MG63 (cell line): ENCODE measurements at places on chromosomes 11 and 22.

GRCh38 chr11:134235399-134235798 lies 10.9 kb downstream of the VPS26B start:
- DNase-seq: no peak

DNA sequence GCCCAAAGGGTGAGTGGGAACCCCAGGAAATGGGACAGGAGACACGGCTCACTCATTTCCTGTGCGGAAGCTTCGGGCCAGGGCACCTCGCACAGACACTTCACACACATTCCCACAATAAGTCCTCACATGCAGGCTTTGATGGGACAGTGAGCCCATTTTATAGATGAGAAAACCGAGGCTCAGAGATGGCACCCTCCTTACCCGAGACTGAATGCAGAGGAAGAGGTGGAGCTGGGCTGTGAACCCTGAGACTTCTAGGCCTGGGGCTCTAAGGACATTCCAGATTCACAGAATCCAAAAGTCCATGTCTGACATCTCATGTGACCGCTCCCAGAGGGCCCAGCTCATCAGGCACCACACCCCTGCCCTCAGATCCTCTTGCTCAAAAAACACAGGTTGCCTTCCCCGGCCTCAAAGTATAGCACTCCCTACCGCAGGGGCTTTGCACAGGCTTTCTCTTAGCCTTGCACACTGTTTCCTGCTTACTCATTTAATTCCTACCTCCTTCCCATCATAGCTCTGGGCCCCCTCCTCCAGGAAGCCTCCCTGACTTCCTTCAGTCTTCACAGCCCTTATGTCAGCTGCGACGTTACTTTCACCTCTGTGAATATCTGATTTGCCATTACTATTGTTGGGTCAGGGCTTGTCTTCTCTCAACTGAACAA lies 57.1 kb upstream of the TCF20 start:
- no peak for DNase-seq

GRCh38 chr11:17531636-17532113 lies 12.5 kb downstream of the USH1C start:
- DNase-seq: peak; percentile 50

DNA sequence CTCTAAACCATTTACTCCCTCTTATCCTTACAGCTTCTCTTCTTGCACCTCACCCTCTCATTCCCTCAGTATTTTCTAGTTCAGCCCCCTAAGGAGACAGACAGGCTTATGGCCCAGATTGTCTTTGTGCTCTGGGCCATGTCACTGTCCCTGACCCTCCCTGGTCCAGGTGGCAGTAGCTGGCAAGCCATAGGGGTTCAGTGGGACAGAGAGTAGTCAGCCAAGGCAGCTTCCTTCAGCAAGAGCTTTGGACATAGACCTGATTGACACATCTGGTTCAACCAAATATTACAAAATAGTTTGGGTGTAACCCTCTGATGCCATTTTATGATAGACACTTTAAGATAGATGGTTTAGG lies 53.9 kb downstream of the NCAM1 start:
- DNase-seq: no peak

- no peak for DNase-seq
Observed at GRCh38 chr11:73399159-73399590, 23.0 kb downstream of the RELT start.

GRCh38 chr22:31945443-31945855 lies 1.1 kb downstream of the YWHAH start:
- no peak for DNase-seq

DNA sequence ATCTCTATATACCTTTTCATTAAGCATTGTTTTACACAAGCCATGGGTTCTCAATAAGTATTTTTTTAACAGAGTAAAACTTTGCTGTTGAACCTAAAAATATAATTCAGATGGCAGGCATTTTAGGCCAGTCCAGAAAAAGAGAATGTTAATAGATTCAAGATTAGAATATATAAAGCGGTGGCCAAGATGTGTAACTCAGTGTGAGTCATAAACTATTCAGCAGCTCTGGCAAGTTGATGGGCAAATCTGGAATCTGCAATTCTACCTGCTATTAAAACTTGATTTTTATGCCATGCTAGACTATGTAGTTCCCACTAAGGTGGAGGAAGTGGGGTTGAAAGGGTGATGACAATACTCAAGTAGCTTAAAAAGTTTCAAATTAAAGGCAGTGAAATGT lies 45.4 kb downstream of the CASP12 start:
- DNase-seq: no peak

DNA sequence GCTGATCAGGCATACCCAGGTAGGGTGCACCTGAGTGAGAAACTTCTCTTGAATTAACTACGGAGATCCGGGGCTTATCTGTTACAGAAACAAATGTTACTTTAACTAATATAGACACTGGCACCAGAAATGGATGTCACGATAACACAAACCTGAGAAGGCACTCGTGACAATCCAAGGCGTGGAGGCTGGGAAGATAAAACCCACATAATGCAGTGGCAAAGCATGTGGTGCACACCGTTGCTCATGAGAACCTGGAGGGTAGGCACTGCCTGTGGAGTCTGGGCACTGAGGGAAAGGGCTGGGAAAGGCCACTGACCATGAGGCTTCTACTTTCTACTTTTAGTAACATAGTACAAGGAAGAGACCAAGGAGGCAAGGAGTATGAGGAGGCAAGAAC lies 22.6 kb downstream of the SLC22A12 start:
- DNase-seq: no peak

DNA sequence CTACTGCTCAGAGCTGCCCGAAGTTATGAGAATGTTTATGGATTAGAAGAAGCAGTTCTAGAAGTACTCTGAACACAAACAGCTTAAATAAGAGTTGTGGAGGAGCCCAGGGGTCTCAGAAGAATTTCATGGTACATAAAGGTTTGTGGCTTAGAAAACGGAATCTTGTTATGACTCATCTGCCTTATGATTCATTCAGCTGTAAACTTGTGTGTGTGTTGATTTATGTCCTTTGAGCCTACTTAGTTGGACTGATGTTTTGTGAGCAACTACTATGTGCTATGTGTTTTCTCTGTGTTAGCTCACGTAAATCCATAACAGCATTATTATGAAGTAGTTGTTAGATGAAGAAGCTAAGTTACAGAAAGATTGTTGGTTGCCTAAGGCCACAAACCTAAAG lies 203.7 kb downstream of the PGR start:
- no peak for DNase-seq

DNA sequence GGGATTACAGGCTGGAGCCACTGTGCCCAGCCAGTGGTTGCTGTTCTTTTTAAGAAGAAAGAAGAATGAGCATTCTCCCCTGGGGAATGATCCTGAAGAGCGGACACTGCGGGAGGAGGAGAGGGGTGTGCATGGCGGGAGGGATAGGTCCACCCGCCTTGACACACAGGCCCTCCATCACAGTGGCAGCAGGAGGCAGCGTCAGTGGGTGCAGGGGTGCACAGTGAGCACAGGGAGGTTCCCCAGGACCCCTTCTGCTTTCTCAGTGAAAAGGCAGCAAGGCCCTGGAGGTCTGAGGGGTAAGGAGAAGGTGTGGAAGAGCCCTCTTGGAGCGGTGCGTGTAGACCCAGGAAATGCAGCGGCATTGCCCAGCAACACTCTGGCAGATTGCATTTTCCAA lies 28.9 kb upstream of the CBX7 start:
- DNase-seq: no peak

DNA sequence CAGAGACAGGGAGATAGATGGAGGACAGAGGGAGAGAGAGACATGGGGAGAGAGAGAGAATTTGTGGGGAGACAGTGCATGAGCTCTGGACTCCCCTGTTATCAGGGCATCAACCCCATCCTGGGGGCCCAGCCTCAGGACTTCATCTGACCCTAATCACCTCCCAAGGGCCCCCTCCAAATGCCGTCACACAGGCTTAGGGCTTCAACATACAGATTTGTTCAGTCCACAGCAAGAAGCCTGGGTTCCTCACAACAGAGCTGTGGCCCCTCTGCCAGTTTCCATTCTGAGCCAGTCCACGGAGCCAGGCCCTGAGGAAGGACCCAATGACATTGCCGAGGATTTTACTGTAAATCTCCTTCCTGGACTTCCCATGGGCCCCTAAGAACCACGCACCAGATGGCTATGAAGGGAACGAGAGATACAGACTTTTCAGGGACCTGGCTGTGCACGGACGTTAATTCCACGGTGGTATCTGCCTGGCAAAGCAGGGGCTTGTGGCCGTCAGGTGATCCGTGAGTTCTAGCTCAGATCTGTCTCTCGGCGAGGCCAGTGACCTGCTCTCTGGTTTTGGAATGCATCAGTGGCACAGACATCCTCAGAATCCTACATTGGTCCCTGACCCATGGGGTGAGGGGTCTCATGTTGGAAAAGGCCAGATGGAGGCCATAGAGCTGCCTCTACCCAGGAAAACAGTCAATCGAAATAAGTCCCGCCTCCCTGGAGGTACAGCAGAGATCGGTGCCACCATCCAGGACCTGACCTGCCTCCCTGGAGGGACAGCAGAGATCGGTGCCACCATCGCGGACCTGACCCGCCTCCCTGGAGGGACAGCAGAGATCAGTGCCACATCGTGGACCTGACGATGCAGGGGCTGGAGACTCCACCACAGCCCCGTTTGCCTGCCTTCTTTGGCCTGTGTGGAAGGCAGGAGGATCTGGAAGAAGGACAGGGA lies 8.7 kb upstream of the B4GALNT4 start:
- DNase-seq: no peak

- peak; percentile 24 for DNase-seq
Observed at GRCh38 chr22:24875862-24876506, 70.0 kb downstream of the SGSM1 start.

- no peak for DNase-seq
Observed at GRCh38 chr11:69657456-69657910, 16.5 kb downstream of the CCND1 start.

DNA sequence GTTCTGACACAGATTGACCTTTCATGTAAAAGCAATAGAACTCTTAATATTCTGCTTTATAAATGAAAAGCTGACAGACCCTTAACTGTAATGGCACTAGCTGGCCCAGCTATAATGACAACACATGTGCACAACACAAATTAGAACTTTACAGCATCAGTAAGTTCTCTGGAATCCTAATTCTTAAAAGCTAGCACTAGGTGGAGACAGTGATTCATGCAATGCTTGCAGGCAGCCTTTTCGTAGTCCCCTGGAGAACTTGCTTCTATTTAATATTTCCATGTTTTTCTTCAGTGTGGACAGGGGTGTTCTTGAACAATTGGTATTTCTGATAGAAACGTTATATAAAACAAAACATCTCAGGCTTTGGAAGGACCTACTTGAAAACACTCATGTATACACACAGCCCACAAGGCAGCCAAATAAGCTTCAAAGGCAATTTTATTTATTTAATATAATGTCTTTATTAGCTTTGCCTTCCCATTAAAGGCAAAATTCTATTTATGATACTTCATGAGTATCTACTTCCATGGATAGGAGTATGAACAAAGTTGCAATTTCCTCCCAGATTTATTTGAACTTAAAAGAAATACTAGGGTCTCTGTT lies 374.3 kb upstream of the MPPED2 start:
- no peak for DNase-seq

GRCh38 chr11:86219311-86220193 lies 25.0 kb upstream of the EED start:
- DNase-seq: no peak

- DNase-seq: no peak
Observed at GRCh38 chr11:61737131-61737530, 15.3 kb upstream of the MYRF start.

- no peak for DNase-seq
Observed at GRCh38 chr11:35308157-35308556, 111.2 kb downstream of the SLC1A2 start.

DNA sequence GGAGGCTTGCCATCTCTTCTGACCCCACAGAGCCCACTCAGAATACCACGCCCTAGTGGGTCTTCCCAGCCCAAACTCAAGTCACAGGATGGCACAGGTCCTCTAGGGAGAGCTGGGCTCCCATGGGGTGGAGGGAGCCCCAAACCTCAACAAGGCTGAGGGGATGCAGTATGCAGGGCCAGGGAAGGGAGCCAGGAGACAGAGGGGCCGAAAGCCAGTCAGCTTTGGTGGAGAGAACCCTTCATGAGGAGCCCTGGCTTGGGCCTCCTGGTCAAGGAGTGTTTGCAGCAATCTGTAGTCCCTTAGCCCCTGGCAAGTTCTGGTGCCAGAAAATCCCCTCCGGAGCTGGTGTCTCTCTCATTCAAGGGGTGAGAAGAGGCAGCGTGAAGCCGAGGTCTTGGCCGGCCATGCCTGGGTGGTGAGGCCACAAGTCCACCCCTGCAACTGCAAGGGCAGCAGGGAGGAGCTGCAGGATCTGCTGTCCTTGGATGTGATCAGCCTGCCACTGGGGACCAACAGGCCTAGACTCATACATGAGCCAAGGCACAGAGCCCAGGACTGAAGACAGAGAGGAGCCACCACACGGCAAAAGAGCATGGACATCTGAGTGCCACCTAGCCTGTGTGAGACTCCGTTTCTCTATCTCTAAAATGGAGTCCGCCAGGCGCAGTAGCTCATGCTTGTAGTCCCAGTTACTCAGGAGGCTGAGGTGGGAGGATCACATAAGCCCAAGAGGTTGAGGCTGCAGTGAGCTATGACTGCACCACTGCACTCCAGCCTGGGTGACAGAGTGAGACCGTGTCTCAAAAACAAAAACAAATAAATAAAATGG lies 24.1 kb downstream of the NEAT1 start:
- DNase-seq: peak; percentile 46

- DNase-seq: no peak
Observed at GRCh38 chr11:57917632-57918031, 106.0 kb upstream of the OR9Q1 start.

DNA sequence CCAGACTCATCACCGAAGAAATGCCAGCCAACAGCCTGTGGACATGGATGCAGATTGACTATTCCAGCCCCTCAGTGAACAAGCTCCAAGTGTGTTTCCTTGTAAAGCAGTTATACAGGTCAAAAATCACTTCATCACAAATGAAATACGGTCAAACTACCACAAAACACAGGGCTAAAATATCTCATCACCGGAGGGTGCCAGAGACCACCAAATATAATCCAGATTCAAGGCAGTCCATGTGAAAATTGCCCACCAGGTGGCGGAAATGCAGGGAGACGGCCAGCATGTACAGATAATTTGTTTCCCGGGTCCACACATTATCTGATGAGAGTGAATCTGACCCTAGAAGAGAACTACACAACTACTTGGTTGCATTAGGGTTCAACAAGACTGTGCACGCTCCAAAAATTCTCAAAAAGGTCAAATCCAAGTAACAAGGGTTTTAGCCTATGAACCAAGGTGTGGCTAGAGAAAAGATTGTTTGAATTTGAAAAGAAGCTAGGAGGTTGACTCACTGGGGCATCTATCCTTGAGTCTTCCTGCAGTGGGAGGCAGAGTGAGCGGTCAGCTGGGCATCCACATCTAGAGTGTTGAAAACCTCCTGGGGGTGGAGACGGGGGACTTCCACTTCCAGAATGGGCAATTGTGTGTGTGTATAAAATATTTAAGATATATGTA lies 71.7 kb downstream of the IGLL5 start:
- DNase-seq: peak; percentile 57

- no peak for DNase-seq
Observed at GRCh38 chr22:42819412-42820044, 37.5 kb downstream of the ARFGAP3 start.
